ENCODE measurements at places on chromosomes 6 and 20.

DNA sequence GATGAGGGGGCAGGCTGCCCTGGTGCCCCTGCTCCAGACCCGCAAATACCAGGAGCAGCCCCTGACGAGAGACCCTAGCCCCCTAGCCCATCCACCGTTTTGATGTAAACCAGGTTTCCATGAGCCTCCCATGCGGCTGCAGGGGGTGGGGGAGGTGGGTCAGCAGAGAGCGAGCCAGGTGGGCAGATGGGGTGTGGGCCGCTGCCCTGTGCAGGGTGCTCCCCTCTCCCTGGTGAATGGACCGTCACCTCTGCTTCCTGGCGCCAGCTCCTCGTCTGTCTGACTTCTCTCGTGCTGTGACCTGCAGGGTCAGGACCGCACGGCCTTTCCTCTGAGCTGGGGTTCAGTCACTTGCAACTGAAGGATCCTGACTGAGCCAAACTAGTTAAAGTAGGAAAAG, 15.7 kb upstream of the BHLHE23 start:
- DNase-seq, result no peak
- no peaks in the 10 kb centered on the region for H3K4me1 ChIP-seq
- H3K4me3 ChIP-seq, result no peak overlapping the region
- no peak overlapping the region for H3K27ac ChIP-seq

GRCh38 chr6:43963203-43963602, 164.0 kb downstream of the MRPL14 start:
- H3K27me3 ChIP-seq, result no peaks in the 10 kb centered on the region
- H3K27ac ChIP-seq, result no peak overlapping the region

DNA sequence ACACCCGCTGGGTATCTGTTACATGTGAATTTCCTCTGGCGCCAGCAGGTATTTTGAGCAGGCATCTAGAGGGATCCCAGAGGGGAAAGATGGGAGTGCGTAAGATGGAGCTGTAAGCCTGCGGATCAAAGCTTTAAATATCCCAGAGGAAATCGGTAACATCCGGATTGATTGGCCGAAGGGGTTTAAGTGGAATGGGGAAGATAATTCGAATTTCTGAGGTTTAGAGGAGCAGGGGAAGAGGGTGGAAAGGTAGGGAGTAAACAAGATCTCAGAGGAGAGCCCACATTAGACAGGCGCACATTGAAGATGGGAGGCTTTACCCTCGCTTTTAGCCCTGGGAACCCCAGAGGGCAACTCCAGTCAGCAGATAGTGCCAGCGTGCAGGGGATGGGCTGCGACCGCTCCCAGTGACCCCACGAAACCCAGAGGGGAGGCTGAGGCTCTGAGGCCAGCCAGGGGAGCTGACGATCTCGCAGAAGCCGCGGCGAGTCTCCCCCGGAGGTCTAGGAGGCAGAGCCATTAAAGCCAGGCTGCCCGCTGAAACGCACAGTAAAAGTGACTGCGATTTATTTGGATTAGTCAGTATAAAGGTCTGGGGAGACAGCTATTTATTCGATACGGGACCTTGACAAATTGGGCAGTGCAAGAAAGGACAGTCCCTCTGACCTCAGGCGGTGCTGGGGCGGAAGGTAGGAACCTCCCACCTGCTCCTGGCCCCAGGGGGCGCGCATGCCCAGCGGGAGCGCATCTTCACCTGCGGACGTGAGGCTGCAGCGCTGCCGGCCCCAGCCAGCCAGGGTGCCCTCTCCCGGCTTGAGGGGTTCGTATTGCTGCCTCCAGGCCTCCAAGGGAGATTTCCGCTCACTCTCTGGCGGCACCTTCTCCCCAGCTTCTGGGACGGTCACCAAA, 34.3 kb upstream of the TCF21 start:
- DNase-seq, result no peak
- H3K36me3 ChIP-seq, result no peaks in the 10 kb centered on the region
- H3K4me3 ChIP-seq, result peak overlapping the region; percentile 9
- H3K27me3 ChIP-seq, result no peaks in the 10 kb centered on the region

- no peaks in the 10 kb centered on the region for H3K27me3 ChIP-seq
- H3K4me3 ChIP-seq, result no peak overlapping the region
- no peak overlapping the region for H3K27ac ChIP-seq
- no peaks in the 10 kb centered on the region for H3K36me3 ChIP-seq
- DNase-seq, result no peak
These were observed 63.9 kb upstream of the MCHR2 start for GRCh38 chr6:100057941-100058340.

GRCh38 chr20:4088766-4089165, 73.4 kb upstream of the RNF24 start:
- H3K4me1 ChIP-seq, result peaks cover 5% of the 10 kb centered on the region
- H3K27me3 ChIP-seq, result no peaks in the 10 kb centered on the region
- no peak overlapping the region for H3K27ac ChIP-seq

- H3K4me3 ChIP-seq, result no peak within 1 kb of the TSS
- DNase-seq, result peak; percentile 49
- peaks cover 12% of the 10 kb centered on the region for H3K4me1 ChIP-seq
- no peaks in the 10 kb centered on the region for H3K36me3 ChIP-seq
- no peak within 1 kb of the TSS for H3K27ac ChIP-seq
These were observed at the start of gene LAMP5 for GRCh38 chr20:9514461-9515213. TSS of gene LAMP5 (plus strand) at chr20:9514590. CDS start at chr20:9514853, 263 bp downstream.

GRCh38 chr6:107489636-107490565, at the start of gene SOBP:
TSS of gene SOBP (plus strand) at chr6:107490117. CDS start at chr6:107490617, 500 bp downstream.
- peaks cover 36% of the 10 kb centered on the region for H3K4me1 ChIP-seq
- DNase-seq, result peak; percentile 83
- H3K4me3 ChIP-seq, result peak within 1 kb of the TSS; percentile 74
- H3K27ac ChIP-seq, result peak within 1 kb of the TSS; percentile 93

- no peaks in the 10 kb centered on the region for H3K27me3 ChIP-seq
- H3K4me1 ChIP-seq, result no peaks in the 10 kb centered on the region
- no peak for DNase-seq
These were observed 19.4 kb upstream of the MUC21 start for GRCh38 chr6:30964075-30964474.

DNA sequence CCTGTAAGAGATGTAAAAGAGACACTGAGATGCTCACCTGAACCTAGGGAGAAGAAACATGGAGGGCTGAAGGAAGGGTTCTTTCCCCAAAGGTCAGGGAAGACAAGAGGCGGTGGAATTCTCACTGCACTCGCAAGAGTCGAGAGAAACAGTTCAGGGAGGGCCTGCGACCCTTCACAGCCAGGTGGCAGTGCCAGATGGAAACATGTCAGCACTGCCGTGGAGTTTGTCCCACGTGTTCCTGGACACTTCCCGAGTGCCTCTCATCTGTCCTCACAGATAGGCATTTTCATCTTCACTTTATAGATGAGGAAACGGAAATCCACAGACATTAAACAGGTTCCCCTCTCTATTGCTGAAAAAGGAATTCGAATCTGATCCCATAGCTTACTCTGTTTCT, 70.4 kb upstream of the SYNJ2 start:
- peak overlapping the region; percentile 87 for H3K27ac ChIP-seq
- no peak for DNase-seq
- H3K27me3 ChIP-seq, result no peaks in the 10 kb centered on the region
- H3K4me1 ChIP-seq, result peaks cover 41% of the 10 kb centered on the region
- no peaks in the 10 kb centered on the region for H3K36me3 ChIP-seq
- no peak overlapping the region for H3K4me3 ChIP-seq

GRCh38 chr20:44400671-44400969, 45.1 kb downstream of the HNF4A start:
- DNase-seq, result no peak
- no peaks in the 10 kb centered on the region for H3K4me1 ChIP-seq

GRCh38 chr20:36775196-36775595, 1.6 kb upstream of the DSN1 start:
- DNase-seq, result peak; percentile 44
- H3K27ac ChIP-seq, result peak overlapping the region; percentile 97
- no peaks in the 10 kb centered on the region for H3K27me3 ChIP-seq
- H3K36me3 ChIP-seq, result no peaks in the 10 kb centered on the region
- peaks cover 36% of the 10 kb centered on the region for H3K4me1 ChIP-seq

DNA sequence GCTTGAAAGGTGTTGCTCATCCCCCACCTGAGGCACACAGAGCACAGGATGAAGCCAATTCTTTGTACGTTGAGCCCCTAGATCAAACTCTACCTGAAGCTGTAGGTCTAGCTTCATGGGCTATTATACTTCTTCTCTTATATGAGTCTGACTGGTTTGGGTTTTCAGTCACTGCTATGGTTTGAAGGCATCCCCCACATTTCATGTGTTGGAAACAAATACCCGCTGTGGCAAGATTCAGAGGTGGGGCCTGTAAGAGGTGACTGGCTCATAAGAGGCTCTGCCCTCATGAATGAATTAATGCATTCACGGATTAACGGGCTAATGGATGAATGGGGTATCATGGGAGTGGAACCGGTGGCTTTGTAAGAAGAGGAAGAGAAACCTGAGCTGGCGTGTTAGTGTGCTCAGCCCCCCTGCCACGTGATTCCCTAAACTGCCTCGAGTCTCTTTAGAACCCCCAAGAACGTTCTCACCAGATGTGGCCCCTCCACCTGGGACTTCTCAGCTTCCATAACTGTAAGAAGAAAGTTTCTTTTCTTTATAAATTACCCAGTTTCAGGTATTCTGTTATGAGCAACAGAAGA, 39.2 kb downstream of the PREX1 start:
- H3K27ac ChIP-seq, result no peak overlapping the region
- no peak for DNase-seq
- no peaks in the 10 kb centered on the region for H3K36me3 ChIP-seq
- H3K27me3 ChIP-seq, result no peaks in the 10 kb centered on the region

DNA sequence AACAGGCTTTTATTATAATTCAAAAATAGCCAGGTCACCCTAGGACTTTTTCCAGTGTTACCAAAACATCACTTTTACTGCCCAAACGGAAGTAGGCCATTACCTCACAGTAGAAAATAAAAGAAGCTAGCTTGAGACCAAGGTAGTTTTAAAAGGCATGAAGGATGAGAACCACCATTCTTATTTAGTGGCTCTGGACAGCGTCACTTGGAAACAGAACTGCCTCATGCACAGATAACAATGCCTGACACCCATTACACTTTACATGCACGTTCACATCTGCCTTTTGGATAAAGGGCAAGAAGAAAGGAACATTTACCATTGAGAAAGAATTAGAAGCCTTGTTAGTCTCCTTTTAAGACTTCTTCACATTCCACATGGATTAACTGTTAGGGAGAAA, 1.9 kb upstream of the PAQR8 start:
- DNase-seq, result no peak
- no peak overlapping the region for H3K27ac ChIP-seq
- H3K27me3 ChIP-seq, result no peaks in the 10 kb centered on the region
- peaks cover 14% of the 10 kb centered on the region for H3K4me1 ChIP-seq
- no peaks in the 10 kb centered on the region for H3K36me3 ChIP-seq

Data from testis (tissue), 5 donors.